AG04450 (cell line): ENCODE measurements at places on chromosomes 3 and 15.

DNA sequence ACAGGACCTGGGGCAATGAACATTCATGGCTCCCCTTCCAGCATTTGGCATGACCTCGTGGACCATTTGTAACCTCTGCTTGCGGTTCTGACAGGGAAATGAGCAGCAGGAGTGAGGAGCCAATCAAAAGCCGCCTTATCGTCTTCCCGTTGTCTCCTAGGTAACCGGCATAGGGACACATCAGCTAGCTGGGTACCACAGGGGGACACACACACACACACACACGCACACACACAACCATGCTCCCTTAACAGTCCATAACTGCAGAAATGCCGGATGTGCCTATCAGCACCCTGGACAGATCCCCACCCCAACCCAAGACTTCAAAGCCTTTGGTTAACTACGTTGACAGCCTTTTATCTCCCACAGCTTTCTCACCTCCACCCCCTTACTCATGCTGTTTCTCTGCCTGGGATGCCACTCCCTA, 53.4 kb upstream of the CCDC174 start:
- DNase-seq, result peak; percentile 13

DNA sequence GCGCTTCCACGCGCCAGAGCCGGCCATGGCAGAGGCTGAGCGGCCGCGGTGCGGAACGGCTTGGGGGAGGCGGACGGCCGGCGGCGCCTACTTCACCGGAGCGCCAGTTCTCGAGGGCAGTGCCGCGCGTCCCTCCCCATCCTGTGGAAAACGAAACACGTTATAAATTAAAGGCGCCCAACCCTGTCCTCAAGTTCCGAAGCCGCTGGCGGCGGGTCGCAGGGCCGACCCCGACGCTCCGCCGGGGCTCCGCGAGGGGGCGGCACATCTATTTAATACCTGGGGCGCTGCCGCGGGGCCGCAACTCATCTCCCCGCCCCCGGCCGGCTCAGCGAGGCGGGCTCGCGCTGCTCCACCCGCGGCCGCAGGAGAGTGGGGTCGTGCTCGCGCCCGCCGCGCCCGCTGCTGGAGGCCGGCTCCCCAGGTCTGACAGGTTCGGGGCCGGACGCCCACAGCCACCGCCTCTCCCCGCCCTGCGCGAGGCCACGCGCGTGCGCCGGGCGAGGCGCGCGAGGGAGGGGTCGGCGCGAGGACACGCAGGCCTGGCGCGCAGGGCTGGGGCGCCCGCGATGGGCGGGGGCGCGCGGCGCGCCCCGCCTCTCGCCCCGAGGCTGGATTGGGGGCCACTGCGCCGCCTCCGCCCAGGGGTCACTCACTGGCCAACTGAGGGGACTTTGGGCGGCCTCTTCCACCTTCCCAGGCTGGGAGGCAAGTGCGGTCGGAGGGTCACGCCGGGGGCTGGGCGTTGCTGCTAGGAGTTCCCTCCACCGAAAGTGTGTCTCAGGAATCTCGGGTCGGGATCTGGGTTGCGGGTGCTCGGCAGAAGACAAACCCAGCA, at the start of gene SLC30A4:
Gene SLC30A4, minus strand, starts transcription at position 428 of the 838 bp plus-strand sequence. Its CDS starts 401 bp downstream, at position 27.
- no peak for DNase-seq

- DNase-seq, result no peak
Observed at GRCh38 chr15:62125773-62126172, 39.3 kb downstream of the C2CD4B start.

DNA sequence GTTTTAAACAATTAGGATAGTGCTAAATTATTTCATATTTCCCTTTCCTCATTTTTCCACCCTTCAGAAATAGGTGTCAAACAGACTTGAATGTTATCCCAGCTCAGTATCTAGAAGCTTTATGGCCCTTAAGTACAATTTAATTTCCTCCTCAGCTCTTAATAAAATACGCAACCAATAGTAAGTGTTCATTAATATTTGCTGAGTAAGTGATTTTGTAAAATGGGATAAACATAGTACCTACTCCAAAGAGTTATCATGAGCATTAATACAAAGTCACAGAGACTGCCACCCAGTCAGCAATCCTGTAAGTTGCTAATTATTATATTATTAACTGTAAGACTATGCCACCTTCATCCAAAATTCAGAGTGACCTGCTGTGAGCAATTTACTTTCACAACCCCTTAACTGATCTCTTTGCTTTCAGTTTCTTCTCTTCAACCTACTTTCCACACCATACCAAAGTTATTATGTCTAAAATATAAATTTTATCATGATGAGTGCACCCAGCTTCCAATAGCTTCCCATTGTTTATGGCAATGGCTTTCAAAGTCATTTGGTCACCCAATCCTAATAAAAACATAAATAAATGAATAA, 30.7 kb upstream of the CLDN1 start:
- DNase-seq, result no peak

GRCh38 chr3:58026598-58026997, 18.4 kb downstream of the FLNB start:
- no peak for DNase-seq

DNA sequence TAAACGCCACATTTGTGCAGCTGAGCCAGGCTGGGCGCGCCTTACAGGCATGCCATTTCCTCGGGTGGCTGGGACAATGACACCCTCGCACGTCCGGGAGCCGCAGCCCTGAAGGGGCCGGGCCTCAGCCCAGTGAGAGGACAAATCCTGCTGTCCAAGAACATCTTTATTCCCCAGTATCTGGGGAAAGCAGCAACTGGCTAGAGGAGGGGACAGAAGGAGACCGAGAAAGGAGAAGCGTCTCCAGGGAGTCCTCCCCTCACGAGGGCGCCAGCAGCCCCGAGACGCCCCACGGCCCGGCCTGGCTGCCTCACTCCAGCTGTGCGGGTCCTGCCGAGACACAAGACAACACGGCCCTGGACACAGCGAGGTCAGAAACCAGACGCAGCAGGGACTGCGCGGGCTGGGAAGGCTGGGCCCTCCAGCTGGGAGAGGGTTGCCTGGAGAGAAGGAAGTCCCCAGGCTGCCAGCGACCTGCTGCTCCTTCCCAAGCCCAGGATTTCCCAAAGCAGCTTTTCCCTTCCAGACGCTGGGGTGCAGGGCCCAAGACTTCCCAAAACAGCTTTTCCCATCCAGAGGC, 130.2 kb downstream of the CHSY1 start:
- DNase-seq, result no peak

- DNase-seq, result no peak
Observed at GRCh38 chr3:189297932-189298331, 126.2 kb downstream of the TPRG1 start.

- DNase-seq, result no peak
Observed at GRCh38 chr3:156614642-156615511, 59.5 kb upstream of the TIPARP start.

DNA sequence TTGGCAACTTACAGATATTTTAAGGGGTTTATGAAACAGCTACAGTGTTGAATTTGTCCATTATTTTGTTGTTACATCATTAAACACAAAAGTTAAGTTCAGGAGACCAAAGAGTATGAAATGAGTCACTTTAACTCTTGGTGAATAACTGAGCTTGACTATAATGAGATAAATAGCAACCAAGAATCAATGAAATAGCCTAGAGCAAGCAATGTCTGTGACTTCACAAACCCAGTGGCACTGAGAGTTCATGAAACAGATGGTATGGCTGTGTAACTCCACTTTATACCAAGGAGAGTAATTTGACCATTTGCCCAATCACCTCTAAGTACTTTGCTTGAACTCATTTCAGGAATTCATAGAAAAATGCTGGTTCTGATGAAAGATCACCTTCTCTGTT, 169.6 kb upstream of the GADL1 start:
- DNase-seq, result no peak

- no peak for DNase-seq
Observed at GRCh38 chr3:66482018-66482404, 18.8 kb downstream of the LRIG1 start.

GRCh38 chr3:25971736-25972135, 181.8 kb downstream of the OXSM start:
- DNase-seq, result no peak

DNA sequence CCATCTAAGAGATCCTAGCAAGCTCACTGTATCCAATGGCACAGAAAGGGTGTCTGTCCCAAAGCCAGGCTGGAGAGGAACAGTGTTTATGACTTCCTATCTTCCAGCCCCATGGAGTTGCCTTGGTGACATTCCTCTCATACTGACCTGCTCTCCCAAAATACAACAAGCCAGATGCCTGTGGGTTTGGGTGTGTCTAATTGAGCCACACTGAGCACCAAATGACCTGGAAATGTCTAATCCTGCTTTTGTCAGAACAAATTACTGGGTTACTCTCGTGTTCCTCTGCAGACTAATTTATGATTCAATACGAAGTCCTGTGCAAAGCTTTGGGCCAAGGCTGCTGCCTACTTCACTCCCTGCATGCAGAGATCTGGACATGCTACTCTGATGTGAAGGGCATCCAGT, 98.1 kb upstream of the STRIT1 start:
- no peak for DNase-seq

DNA sequence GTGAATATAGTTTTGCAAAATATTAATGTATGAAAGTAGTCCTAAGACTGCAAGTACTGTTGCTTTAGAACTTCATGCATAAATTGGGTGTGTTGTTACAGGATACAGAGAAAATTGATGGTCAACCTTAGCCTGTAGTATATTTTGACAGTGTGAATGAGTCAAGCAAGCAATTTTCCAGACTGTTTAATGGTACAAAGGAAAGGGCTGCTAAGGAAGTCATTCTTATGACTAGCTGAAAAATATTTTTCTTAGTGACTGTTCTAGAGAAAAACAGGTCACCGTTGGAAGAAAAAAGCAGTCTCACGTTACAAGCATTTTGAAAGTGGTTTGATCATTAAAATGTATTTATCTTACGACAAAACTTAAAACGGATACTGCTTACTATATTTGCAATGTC, 49.2 kb downstream of the MBNL1 start:
- DNase-seq, result no peak

DNA sequence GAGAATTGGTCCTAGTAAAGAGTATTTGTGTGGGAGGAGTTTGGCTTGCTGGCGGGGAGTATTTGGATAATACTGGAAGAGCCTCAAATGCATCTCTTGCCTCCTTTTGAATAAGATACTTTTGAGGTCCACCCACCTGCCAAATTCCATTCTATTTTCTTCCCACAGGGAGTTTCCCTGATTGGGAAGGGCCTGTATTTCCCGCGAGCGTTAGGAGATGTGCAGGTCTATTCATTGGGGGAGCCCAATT, 406 bp upstream of the RASA2 start:
- DNase-seq, result no peak

DNA sequence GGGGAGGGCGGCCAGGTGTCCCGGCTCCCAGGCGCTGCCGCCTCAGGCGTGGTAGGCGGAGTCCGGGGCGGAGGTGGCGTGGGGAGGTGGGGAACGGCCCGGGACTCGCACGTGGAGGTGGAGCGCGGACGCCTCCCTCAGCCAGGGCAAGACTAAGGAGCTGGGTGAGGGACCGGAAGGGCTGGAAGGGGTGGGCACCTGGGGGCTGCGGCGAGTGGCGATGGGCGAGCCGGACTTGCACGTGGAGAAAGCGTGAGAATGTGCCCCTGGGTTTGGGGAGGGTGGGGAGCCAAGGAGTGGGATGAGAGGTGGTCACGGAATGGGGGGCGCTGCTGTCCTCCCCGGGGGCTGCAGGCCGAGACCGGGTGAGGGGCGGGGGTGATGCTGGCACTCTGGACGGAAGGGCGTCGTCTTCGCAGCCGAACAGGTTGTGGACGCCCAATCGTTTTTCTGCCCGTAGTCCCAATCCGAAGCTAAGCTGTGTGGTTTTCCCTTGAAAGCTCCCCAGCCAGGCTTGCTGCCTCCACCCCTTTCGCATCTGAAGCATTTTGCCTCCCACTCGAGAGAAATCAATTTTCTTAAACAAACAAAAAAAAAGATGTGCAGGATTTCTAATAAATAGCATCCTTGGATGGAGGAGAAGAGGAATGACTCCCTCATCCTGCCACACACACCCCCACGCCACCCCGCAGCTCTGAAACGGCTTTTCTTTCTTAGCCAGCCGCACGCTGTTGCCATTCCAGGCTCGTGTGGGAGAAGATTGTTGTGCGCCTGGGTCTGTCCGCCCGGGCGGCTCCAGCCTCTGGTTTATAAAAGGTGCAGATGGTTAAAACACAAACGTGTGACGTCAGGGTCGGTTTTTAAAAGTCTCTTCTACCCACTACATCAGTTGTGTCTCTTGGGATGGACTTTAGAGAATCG, 62.5 kb upstream of the ANKRD28 start:
- DNase-seq, result peak; percentile 15

- DNase-seq, result no peak
Observed at GRCh38 chr15:57319919-57320560, 56.3 kb upstream of the CGNL1 start.

DNA sequence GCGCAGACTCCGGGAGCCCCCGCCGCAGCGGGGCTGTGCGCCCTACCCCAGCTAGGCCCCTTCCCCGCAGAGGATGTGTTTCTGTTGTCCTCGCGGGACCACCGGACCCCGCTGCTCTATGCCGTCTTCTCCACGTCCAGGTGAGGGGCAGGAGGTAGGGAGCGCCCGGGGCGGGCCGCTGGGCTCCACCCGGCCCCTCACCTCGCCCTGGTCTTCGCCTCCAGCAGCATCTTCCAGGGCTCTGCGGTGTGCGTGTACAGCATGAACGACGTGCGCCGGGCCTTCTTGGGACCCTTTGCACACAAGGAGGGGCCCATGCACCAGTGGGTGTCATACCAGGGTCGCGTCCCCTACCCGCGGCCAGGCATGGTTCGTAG, 4.7 kb downstream of the SEMA3B start:
- DNase-seq, result no peak

- DNase-seq, result no peak
Observed at GRCh38 chr3:159649951-159650350, 338.7 kb upstream of the IL12A start.

DNA sequence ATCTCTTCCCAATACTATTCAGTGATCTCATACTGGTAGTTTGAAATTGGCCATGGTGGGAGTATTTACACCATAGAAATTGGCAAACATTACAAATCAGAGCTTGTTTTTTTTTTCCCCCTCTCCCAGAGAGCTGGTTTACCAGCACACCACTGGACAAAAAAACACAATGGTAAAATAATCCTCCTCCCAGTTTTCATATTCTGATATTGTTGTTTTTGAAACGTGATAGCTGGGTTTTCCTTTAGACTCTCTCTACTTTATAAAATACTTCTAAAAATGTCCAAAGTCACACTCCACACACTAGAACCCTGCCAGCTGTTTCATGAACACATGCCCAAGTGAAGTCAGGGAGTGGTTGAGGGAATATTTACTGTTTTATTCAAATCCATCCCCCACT, 187.5 kb downstream of the DTWD1 start:
- no peak for DNase-seq

DNA sequence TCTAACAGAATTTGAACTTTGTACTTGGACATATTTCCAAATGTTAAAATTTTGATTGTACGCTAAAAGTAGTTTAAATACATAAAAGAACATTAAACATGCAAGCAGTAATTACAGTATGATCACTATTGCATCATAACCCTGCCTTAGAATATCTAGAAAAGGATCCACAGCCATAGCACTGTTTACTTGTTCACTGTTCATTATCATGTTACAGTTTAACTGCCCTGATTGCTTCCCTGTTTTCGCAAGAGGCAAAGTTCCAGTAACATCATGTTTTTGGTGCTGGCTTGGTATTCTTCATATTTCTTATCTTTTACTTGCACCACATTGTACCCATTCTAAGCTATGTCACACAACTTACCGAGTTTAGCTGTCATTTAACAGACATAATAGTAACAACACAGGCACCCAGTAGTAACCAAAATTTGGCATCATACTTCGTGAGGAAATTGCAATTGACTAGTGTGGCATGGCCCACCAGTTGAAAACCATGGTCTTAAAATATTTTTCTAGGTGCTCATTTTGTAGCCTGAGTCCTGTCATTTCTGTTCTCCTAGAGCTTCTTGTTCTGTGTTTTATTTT, 13.3 kb upstream of the TMEM87A start:
- no peak for DNase-seq

GRCh38 chr3:9883706-9884554, 3.9 kb upstream of the CIDEC start:
- DNase-seq, result no peak
